EL (cell line): ENCODE measurements at places on chromosomes 12 and 14.
A peak's percentile ranks its signal among the peaks of the same experiment; 100 is the strongest.

DNA sequence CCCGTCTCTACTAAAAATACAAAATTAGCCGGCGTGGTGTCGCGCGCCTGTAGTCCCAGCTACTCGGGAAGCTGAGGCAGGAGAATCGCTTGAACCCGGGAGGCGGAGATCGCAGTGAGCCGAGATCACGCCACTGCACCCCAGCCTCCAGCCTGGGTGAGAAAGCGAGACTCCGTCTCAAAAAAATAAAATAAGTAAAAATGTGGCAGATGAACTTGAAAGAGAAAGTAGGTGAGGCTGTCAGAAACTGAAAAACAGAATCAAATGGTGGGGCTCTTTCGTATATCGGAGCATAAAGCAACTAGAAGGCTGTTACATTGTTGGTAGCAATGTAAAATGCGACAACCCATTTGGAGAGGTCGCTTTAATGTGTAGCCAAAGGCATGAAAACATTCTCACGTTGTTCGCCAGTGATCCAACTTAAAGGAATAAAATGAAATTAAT, 767 bp upstream of the CCNT1 start:
- peak; percentile 11 for DNase-seq

DNA sequence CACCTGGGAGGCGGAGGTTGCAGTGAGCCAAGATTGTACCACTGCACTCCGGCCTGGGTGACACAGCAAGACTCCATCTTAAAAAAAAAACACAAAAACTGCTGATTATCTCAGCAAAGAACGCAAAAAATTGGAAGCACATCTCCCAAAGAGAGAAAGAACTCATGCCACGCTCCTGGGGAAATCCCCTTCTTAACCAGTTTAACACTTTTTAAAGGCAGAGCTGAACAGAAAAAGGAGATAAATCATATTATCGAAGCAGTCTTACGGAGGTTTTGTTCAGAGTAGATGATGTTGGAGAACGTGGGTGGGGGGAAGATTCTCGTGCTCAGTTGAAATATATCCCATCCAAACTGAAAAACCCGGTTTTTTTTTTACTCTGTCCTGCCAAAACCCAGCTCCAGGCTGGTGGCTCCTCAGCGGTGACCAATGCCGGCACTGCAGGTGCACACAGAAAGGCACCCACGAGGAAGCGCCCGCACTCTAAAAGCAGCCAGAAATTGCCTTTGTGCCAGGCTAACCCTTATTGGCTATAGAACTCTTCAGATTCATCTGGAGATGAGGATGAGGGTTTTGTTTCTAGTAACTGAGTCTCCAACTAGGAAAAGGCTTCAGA, 100.2 kb upstream of the PARP11 start:
- DNase-seq: no peak

- DNase-seq: no peak
Measured at GRCh38 chr12:113291586-113291985, 43.3 kb downstream of the SLC8B1 start.

DNA sequence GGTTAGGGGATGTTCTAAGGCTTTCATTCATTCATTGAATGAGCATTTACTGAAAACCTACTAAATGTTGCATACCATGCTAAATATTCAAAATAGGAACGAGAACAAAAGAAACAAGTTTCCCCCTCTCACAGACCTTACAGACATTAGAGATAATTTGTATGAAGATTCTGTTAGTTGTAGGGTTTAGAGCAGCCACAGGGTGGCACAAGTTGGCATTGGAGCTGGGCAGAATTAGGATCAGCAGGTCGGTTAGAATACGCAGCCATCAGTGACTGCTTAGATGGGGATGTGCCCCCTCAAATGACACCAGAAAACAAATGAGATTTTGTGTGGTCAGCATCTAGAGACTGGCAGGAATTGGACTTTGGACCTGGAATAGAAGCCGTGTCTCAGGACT, 166.3 kb upstream of the DAAM1 start:
- no peak for DNase-seq

- DNase-seq: no peak
Measured at GRCh38 chr14:44928793-44929192, 33.0 kb downstream of the KLHL28 start.

DNA sequence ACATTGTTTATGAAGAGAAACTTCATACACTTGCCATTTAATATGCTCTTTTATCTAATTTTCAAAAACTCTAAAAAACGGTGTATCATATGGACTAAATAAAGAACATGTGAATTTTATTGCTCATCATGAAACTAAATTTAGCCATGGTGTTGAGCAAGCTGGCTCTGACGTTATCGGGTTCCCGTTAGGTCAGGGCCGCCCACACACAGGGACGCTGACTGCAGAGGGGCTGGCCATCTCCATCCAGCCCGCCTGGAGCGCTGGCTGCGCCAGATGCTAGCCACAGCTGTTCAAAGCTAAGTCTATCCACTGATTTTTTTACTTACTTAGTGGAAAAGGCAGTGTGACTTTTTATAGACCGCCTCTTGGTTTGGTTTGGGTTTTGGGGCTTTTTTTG, 36.5 kb upstream of the DYNC1H1 start:
- peak; percentile 92 for DNase-seq

- DNase-seq: no peak
Measured at GRCh38 chr12:79961411-79961810, 26.5 kb upstream of the PPP1R12A start.
